Bone marrow (tissue), 2 donors: ENCODE measurements at places on chromosomes 13 and 19.

DNA sequence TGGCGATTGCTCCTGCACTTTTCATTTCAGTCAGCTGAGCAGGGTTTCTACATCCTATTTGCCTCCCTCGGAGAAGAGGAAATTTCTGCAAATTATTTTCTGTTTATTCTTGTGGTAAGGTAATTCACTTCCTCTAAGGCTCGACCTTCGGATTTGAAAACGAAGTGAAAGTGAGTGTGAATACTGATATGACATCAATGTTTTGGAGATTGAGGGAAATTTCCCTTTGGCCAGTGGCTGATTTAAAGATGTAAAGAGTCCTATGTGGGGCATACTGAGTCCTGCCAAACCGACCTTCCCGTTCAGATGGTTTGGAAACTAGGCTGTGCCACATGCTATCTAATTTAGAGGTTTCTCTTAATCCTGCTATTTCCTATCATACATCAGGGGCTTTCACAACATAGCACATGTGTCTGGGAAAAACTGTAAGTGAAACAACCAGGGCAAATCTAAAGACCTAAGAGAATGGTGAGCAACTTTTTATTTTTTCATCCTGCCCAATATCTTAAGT lies 112.3 kb downstream of the POSTN start:
- no peak for DNase-seq

- no peak for DNase-seq
Observed at GRCh38 chr13:98317573-98318171, 140.6 kb upstream of the RNF113B start.

GRCh38 chr19:47497050-47497766 lies 13.2 kb upstream of the KPTN start:
- no peak for DNase-seq

DNA sequence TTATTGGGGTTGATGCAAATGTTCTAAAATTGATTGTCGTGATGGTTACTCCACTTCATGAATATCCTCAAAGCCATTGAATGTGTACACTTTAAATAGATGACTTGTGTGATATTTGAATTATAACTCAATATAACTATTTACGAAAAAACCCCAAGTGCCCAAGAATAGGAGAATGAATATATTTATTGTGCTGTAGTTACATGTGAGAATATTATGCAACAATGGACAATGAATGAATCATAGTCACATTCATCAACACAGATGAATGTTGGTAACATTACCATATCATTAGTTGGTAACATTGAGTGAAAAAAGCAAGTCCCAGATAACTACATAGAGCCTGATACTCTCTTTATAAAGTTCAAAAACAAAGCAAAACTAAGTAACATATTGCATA lies 127.8 kb upstream of the UBL3 start:
- DNase-seq: no peak

- DNase-seq: no peak
Observed at GRCh38 chr13:102768909-102769308, 4.7 kb downstream of the TEX30 start.

DNA sequence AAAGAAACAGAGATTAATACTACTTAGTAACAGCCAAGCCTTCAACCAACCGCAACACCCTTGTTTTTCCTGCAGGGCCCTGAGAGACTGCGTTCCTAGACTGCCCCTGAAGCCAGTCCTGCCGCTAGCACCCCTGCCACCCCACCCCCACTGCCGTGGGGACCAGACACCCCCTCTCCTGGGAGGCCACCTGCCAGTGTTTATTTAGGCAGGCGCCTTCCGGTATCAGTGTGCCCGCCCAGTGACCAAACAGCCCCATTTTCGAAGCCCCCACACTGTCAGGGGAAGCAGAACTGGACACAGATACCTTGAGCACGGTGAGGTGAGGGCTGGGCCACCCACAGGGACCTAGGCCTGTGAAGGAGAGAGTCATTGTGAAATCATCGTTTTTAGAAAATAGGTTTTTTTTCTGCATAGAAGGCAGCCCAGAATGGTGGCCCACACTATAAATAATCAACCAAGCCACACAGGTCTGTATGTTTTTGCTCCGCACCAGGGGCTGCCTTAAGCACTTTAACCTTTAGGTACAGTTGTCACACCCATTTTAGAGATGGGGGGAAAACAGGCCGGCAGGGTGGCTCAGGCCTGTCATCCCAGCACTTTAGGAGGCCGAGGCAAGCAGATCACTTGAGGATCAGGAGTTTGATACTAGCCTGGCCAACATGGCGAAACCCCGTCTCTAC lies 3.5 kb upstream of the TLE5 start:
- no peak for DNase-seq

GRCh38 chr13:45933203-45933908 lies 81.8 kb upstream of the SIAH3 start:
- DNase-seq: no peak

GRCh38 chr19:54792814-54793213 lies 10.6 kb upstream of the KIR2DL4 start:
- DNase-seq: no peak

DNA sequence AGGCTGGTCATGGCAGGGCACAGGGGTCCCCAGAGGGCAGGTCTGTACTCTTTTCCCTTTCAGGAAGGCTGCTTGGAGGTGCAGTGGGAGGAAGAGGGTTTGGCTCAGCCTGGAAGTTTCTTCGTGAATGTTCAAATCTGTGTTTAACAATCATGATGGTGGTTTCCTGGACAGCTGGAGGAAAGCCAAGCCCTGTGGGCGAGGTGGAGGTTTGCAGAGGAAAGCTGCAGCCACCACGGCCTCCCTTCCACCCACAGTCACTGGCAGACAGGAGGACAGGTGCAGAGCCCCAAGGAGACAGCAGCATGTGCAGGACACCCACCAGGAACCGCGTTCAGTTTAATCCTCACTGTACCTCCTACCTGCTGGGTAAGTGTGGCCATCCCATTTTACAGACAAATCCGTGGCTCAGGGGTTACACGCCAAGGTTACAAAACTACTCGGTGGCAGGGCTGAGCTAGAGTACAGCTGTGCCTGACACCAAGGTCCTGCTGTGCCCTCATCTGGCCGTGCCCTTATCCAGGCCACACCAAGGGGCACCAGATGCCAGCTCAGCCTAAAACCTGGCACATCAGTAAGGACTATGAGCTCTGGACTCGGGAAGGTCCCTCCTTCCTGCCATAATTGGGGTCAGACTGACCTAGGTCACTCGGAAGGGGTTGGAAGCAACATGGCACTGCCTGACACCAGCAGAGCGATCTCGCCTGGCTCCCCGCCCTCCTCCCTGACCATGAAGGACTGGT lies 34.1 kb downstream of the SUGP2 start:
- no peak for DNase-seq

DNA sequence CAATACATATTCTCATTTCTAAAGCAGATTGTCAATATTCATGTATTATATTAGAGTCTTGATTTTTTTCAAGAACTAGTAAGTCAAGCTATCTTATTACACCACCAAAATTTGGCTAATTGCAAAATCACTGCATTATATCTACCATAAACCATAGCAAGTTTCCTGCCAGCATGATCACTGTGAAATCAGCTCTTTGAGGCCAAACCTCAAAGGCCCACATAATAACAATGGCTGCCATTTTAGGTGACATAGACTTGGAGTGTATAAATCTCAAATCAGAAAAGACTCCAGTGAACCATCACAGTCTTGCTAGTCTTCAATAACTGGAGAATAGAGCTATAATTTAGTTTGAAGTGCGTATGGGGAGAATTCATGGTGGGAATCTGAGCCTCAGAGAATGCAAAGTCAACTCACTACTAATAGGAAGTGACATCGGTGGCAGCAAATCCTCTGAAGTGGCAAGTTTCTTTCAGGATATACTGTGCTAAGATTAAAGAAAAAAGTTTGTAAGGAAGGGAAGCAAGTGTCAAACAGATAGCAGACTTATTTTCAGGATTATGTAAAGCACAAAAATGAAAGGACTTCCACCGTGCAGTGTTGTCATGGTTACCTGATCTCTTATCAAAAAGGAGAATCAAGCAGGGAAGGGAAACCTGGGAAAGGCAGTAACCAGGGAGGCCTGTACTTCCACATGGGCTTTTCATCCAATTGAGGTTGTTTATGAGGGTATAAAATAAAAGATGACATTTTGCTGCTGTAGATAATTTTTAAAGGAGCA lies 117.4 kb upstream of the FNDC3A start:
- DNase-seq: no peak

- DNase-seq: no peak
Observed at GRCh38 chr19:54035215-54036178, 28.2 kb downstream of the VSTM1 start.

DNA sequence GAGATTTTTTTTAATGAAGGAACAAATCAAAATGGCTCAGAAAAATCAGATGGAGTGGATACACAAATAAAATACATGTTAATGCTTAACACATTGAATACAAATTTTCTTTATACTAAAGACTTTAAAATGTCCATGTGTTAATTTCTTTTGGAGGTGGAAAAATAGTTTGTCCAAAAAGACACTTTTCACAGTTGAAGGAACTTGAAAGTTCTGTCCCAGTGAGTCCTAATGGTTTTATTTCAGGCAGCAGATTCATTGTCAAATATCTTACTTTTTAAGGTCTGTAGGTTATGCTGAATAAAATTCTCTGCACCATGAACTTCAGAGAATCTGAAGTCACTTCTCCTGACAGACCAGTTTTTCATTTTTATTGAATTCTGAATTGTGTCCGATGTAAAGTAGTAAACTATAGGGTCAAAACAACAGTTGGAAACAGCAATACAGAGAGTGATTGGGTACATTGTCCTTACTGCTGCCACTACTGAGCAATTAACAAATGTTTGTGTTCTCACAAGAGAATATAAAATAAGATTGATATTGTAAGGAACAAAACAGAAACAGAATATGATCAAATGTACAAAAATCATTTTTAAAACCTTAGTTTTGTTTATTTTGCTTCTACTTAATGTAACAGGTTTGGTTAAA lies 1.6 kb downstream of the LPAR6 start:
- no peak for DNase-seq

DNA sequence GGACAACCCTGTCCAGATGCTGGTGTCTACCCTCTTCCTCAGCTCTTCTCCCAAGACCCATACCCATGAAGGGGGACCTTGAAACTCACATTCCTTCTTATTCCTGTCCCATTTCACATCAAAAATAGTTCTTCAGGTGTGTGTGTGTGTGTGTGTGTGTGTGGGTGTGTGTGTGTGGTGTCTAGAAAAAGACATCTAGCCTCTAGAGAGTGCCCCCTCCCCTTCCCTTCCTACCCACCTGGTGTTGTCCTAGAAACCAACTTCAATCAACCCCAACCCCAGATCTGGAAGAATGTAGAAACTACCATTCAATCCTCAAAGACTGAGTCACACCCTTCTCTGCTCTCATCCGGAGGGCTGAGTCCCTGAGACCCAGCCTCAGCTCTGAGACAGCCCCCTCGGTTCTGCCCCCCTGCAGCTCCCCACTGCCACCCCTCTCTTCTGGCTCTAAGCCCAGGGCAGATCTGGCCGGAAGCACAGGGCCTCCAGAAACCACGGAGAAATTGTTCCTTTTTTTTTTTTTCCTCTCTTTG lies 3.5 kb downstream of the KCNN4 start:
- DNase-seq: peak; percentile 91

DNA sequence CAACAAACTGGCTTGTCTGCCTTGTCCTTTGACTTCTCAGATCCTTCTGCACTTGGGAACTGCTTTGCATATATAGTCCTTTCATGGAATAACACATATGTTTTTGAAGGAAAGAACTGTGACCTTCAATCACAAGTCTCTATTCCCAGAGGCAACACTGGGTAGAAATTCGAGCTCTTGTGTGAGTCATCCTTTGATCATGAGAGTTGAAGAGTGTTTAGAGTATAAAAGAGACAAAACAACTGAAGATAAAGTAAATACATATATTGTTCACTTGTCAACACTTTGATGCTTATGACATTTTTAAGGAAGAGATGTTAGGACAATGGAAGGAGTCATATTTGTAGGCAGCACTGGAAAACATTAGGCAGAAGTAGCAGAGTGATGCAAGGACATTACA lies 5.2 kb upstream of the OR7A5 start:
- DNase-seq: no peak

- DNase-seq: no peak
Observed at GRCh38 chr13:20016649-20017364, 58.3 kb downstream of the ZMYM2 start.

DNA sequence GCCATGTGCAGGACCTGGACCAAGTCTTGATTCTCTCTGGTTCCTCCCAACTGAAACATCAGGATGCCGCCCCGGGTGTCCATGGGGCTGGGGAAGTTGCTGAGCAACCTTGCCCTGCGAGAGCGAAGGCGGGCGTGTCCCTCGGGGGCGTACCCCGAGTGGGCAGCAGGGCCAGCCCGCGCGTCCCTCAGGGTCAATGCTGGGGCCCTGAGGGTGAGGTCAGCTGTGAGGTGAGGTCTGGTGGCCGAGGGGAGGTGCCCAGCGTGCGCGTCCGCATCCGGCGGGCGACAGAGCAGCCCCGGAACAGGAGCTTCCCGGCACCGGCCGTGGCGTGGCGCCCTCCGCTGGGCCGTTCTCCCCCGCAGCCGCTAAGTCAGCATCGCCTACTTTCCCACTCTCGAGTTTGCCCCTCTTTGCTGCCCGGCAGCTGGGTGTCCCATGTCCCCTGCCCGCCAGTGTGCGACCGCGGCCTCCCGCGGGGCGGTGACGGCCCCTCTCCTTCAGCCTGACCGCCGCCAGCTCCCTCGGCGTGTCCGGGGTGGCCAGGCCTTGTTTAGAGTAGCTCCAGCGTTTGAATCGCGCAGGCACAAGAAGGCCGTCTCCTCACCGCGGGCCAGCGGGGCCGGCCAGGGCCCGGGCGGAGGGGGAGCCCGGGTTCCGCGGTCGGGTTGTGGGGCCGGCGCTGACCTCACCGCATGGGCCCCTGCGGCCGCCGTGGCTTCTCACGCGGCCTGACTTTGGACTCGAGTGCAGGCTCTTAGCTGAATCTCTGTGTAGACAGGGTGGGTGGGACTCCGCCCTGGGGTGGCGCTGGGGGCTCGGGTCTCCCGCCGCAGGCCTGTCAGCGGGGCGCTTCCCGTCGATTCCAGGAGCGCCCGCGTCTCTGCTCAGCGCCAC lies 33.0 kb downstream of the GJA3 start:
- DNase-seq: peak; percentile 83

GRCh38 chr19:13864667-13865570 lies 12.0 kb upstream of the NANOS3 start:
- DNase-seq: no peak

GRCh38 chr13:26811581-26811980 lies 51.0 kb upstream of the GPR12 start:
- DNase-seq: no peak

DNA sequence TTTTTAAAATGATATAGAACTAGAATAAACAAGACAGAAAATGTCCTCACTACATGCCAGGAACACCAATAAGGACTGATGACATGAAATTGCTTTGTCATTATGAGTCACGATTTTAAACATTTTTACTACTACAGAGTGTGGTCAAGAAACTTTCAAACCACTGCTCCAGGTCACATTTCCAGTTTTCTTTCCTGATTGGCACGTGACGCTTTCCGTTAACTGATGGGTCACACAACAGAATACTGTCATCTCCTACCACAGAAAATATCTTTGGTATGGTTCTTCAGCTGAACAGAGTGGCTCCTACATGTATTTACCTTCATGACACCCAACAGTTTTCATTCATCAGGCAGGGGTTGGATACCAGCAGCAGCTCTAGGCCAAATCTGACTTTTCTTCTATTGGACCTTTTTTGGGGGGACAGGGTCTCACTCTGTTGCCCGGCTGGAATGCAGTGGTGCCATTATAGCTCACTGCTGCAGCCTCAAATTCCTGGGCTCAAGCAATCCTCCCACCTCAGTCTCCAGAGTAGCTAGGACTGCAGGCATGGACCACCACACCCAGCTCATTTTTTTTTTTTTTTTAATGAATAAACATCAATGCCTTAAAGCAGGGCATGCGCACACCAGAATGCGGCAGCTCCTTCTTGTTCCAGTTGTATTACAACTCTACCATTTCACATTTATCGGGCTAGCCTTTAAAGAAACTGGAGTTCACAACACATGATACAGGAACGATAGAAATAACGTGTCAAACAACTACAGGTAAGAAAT lies 147.4 kb downstream of the RNF17 start:
- no peak for DNase-seq
